Smooth muscle cell of the pulmonary artery (primary cell): ENCODE measurements at places on chromosomes 7 and 10. TPM values are rescaled to one million over a fixed set of nuclear protein-coding genes. Genes with fewer than 3 reads are reported as not detected.

STAG3 gene
- 0.99 and 2.2 TPM in 2 replicates for total RNA-seq

DOCK4 gene
- 15.1 and 20.3 TPM in 2 replicates for total RNA-seq

CUZD1 gene
- total RNA-seq = 0.30 and 0.52 TPM in 2 replicates

AKR1C4 gene
- total RNA-seq = not detected in 2 replicates

GHRHR gene
- total RNA-seq = not detected in 2 replicates

SLC13A1 gene
- total RNA-seq = not detected in 2 replicates

TUBAL3 gene
- not detected in 2 replicates for total RNA-seq

PAPOLB gene
- 0.07 and 0.39 TPM in 2 replicates for total RNA-seq

UTF1 gene
- not detected in 2 replicates for total RNA-seq

MEIG1 gene
- 0.46 TPM in 1 of 2 replicates, not detected in the other for total RNA-seq

CCNY gene
- total RNA-seq = 54.4 and 70.3 TPM in 2 replicates
